ENCODE measurements at places on chromosomes 2 and 18.

- DNase-seq = no peak
These were observed 142.6 kb downstream of the MEIS1 start for GRCh38 chr2:66577321-66578053.

GRCh38 chr2:217258170-217258569 lies 398.3 kb upstream of the TNP1 start:
- no peak for DNase-seq

DNA sequence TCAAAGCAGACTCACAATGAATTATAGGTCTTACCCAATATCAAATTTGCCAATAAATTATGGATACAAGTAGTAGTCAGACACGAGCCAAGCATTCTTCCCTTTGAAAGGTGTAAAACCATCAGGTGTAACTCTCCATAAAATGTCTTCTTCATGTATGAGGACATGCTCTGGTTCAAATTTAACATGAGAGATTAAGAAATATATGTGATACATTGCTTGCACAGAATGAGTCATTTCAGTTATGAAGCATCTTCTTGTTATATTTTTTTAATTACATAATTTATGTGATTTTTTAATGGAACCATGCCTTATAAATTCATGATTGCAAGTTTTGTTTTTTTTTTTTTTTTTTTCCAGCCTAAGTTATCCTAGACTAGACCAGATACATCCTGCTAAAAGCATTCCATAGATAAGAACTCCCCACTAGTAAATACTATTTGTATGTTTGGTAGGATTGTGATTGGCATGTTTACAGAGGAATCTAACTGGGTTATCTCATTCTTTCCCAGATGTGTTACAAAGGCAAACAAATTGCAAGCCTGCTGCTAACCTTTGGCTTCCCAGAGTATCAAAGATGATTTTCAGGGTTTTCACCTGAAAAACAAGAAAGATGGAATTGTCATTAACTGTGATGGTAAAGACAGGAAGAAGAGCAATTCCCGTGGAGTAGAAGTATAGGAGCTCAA lies 621.9 kb downstream of the XIRP2 start:
- no peak for DNase-seq

DNA sequence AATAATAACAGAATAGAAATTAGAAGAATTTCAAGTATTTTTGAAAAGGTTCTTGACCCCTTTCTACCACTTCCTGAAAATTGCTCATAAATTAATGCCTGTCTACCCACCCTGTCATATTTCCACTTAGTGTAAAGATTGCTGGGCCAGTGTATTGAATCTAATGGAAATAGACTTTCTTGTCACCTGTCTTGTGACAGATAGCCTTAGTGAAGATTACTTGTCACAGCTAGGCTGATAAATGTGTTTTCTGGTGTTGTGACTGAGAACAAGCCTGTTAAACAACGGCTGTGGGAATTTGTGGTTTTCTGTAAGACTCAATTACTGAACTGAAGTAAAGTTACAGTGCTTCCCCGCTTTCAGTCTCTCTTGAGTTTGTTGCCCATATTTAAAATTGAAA lies 37.0 kb downstream of the PIK3C3 start:
- DNase-seq = no peak

DNA sequence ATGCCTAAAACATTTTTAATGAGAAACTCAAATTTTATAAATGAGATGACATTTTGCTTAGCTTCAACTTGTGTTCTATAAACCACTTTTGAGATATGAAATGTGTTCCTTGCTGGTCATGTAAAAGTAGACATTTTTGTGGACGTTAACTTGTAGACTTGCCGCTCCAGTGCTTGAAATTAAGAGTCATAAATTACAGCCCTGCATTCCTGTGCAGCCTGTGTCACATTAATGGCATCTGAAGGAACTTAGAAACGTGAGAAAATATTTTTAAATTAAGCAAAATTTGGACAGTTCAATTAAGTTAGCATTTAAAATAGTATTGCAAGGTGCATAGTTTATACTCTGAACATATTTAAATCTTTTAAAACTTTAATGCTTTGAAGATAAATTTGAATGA lies 98.3 kb upstream of the LDLRAD4 start:
- no peak for DNase-seq

GRCh38 chr18:37742436-37742835 lies 176.8 kb upstream of the CELF4 start:
- no peak for DNase-seq

Data from ureter (tissue), 1 donor.